CD4-positive, alpha-beta T cell treated with Interleukin-6 at 100 ng/mL for 8 hours (primary cell): ENCODE measurements at places on chromosomes 7 and 10.

- DNase-seq: no peak
Observed at GRCh38 chr10:8026349-8027259, 27.9 kb upstream of the GATA3 start.

- DNase-seq: no peak
Observed at GRCh38 chr10:101588879-101589278, 758 bp downstream of the DPCD start.

DNA sequence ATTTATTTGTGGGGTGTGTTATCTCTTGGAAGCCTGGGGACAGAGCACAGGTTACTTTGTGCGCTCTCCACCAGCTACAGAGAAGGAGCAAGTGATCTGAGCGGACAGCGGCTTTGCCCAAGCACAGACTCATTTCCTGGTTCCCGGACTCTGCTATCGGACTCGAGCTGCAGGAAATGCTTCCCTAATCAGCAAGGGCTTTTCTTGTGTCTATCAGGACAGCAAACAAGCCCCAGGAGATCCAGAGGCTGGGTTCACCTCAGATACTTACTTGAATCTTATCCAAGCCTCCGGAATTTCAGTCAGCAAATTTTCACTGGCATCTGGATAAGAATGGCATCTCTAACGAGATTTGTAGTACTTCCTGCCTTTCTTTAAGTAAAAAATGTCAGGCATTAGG lies 27.8 kb downstream of the MRC1 start:
- no peak for DNase-seq

- no peak for DNase-seq
Observed at GRCh38 chr7:17971411-17971810, 31.1 kb upstream of the SNX13 start.
